Progenitor cell of endocrine pancreas (in vitro differentiated cells): ENCODE measurements at places on chromosomes 7 and 10. TPM values are rescaled to one million over a fixed set of nuclear protein-coding genes. Genes with fewer than 3 reads are reported as not detected.

GRCh38 chr7:34453150-34453549 lies 204.9 kb upstream of the NPSR1 start:
- H3K27ac ChIP-seq, result no peak overlapping the region
- no peak for DNase-seq
- peaks cover 3% of the 10 kb centered on the region for H3K4me1 ChIP-seq
- no peaks in the 10 kb centered on the region for H3K27me3 ChIP-seq
- no peak overlapping the region for H3K4me3 ChIP-seq

- no peak overlapping the region for H3K27ac ChIP-seq
- no peak for DNase-seq
- peaks cover 12% of the 10 kb centered on the region for H3K4me1 ChIP-seq
- no peaks in the 10 kb centered on the region for H3K36me3 ChIP-seq
- H3K27me3 ChIP-seq, result no peaks in the 10 kb centered on the region
These were observed 183.7 kb upstream of the CDK1 start for GRCh38 chr10:60594476-60595051.

GRCh38 chr7:70701477-70701876 lies 430.5 kb upstream of the GALNT17 start:
- H3K27me3 ChIP-seq, result peaks cover 45% of the 10 kb centered on the region
- H3K27ac ChIP-seq, result no peak overlapping the region
- no peak overlapping the region for H3K4me3 ChIP-seq
- peaks cover 19% of the 10 kb centered on the region for H3K36me3 ChIP-seq

IDI1 gene
- total RNA-seq, result 46.3 and 51.4 TPM in 2 replicates

- no peak overlapping the region for H3K27ac ChIP-seq
- H3K4me1 ChIP-seq, result peaks cover 3% of the 10 kb centered on the region
These were observed 26.8 kb downstream of the CYP2W1 start for GRCh38 chr7:1009747-1010146.

DNA sequence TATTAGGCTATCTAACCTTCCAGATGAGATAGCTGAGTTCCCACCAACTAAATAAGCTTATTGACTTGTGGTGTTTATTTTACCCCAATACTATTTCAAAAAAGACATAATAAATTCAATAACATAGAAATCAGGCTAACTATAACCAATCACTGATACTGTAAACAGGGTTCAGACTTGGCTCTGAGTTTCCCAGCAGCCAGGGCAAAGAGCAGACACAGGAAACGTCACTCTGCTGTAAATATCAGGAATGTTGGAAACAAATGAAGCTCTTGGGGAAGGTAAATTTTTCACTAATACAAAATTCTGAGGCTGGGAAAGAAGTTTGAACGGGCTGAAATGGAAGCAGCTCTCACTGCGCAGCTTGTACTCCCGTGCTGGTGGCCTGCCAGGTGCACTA lies 114.6 kb downstream of the GALNT11 start:
- H3K4me3 ChIP-seq, result no peak overlapping the region
- no peak for DNase-seq
- H3K27ac ChIP-seq, result peak overlapping the region; percentile 62
- peaks cover 20% of the 10 kb centered on the region for H3K36me3 ChIP-seq
- H3K27me3 ChIP-seq, result no peaks in the 10 kb centered on the region

AGAP9 gene
- total RNA-seq, result 20.3 and 21.7 TPM in 2 replicates

DNA sequence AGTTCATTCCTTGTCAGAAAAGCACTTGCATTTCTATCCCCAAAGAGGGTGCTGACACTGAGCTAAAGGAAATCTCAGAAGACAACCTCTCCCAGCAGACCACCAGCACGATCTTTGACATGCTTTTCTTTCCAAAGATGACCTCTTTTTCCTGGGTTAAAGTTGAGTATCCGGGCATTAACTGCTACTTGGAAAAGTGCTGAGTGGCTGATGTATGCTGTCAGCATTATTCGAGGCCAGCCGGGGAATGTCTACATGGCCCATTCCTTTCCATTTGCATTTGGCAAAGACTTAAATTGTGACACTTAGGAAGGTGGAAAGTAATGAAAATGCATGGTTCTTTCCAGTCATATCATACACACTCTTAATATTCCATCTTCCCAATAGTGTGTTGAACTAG lies 90.6 kb upstream of the SKAP2 start:
- DNase-seq, result no peak
- H3K4me1 ChIP-seq, result no peaks in the 10 kb centered on the region
- no peaks in the 10 kb centered on the region for H3K27me3 ChIP-seq
- H3K27ac ChIP-seq, result no peak overlapping the region

DNA sequence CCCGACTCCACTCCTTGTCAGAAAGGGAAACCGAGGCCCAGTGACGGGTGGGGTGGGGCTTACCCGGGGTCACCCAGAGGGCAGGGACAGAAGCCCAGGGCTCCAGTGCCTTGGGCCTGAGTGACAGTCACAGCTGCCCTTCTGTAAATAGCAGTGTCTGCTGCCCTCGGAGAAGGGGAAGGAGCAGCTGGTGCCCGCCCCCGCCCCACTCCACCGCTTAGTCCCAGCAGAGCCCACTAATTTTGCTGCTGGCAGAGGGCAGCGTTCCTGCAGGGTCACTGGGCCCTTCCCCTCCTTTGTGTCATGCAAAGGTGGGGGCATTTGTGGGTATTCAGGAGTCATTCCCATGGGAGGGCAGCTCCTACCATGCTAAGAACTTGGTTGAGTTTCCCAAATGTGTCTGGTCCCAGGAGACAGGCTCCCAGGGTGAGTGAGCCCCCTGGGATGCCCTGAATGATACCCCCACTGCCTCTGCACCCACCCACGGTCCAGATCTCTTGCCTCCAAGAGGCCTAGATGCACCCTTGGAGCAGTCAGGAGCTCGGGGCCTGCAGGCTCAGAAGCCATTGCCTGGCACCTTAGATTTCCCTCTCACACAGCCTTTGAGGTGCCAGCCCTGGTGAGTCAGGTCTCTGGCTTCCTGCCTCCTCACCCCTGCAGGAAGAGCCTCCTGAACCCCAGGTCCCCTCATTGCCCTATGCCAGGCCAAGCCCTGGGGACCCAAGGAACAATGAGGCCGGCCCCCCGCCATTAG lies 17.2 kb downstream of the SH2B2 start:
- H3K27ac ChIP-seq, result no peak overlapping the region
- H3K4me3 ChIP-seq, result no peak overlapping the region
- H3K4me1 ChIP-seq, result peaks cover 3% of the 10 kb centered on the region
- peaks cover 3% of the 10 kb centered on the region for H3K36me3 ChIP-seq
- H3K27me3 ChIP-seq, result no peaks in the 10 kb centered on the region

GRCh38 chr10:86651631-86652331 lies 2.6 kb upstream of the OPN4 start:
- no peak overlapping the region for H3K4me3 ChIP-seq
- H3K27me3 ChIP-seq, result peaks cover 7% of the 10 kb centered on the region
- peaks cover 6% of the 10 kb centered on the region for H3K4me1 ChIP-seq
- no peak overlapping the region for H3K27ac ChIP-seq
- H3K36me3 ChIP-seq, result no peaks in the 10 kb centered on the region

DNA sequence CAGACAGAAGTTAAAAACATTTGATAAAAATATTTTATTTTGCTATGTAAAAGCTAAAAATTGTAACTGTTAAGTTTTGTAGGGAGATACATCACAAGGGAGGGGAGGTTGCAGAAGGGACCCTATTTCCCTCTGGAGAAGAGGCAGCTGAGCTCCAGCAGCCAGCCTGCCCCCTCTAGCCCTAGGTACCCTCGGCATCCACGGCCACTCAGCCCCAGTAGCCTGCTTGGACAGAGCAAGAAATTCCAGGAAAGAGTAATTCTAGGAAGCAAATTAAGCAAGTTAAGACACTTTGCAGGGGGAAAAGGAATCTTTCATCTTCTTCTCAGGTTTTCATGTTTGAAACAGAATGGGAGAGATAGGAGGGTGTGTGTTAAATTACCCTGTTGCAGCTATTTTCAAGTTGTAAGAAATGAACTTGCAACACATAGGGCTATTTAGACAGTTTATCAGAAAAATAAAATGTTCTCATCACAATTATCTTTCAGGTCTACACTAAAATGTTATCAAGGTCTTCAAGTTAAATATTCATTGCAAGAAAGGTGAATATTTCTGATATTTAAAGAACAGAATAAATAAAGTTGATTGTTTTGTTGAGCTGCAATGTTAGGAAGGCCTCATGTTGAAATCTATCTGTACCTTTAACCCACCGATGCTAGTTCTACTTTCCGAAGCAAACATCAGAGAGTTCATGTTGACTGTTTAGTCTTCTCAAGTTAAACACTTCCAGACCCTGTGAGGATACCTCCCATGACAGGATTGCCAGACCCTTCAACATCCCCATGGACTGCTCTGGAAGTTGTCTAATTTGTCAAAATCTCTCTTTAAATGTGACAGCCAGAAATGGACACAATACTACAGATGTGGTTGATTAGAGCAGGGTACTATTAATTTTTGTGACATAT lies 5.5 kb downstream of the SGCE start:
- no peak for DNase-seq
- no peaks in the 10 kb centered on the region for H3K36me3 ChIP-seq
- peak overlapping the region; percentile 84 for H3K27ac ChIP-seq
- H3K4me1 ChIP-seq, result peaks cover 11% of the 10 kb centered on the region

C10orf88 gene
- 13.5 and 14.7 TPM in 2 replicates for total RNA-seq

PPP1R3C gene
- total RNA-seq, result 29.5 and 30.0 TPM in 2 replicates

GRCh38 chr7:30851651-30852307 lies 59.9 kb upstream of the AQP1 start:
- H3K27ac ChIP-seq, result no peak overlapping the region
- no peak overlapping the region for H3K4me3 ChIP-seq
- H3K36me3 ChIP-seq, result no peaks in the 10 kb centered on the region
- no peaks in the 10 kb centered on the region for H3K4me1 ChIP-seq
- no peaks in the 10 kb centered on the region for H3K27me3 ChIP-seq

TYW1B gene
- total RNA-seq, result 4.2 and 5.7 TPM in 2 replicates

GRCh38 chr7:27605283-27605682 lies 57.4 kb downstream of the HIBADH start:
- H3K4me3 ChIP-seq, result no peak overlapping the region

- no peak for DNase-seq
- no peak overlapping the region for H3K27ac ChIP-seq
- H3K4me1 ChIP-seq, result no peaks in the 10 kb centered on the region
- no peaks in the 10 kb centered on the region for H3K27me3 ChIP-seq
- no peak overlapping the region for H3K4me3 ChIP-seq
These were observed 593.8 kb upstream of the ANKRD30A start for GRCh38 chr10:36531621-36532020.

KDM7A gene
- total RNA-seq, result 11.3 and 13.8 TPM in 2 replicates

OPN1SW gene
- total RNA-seq, result not detected in 2 replicates

DNA sequence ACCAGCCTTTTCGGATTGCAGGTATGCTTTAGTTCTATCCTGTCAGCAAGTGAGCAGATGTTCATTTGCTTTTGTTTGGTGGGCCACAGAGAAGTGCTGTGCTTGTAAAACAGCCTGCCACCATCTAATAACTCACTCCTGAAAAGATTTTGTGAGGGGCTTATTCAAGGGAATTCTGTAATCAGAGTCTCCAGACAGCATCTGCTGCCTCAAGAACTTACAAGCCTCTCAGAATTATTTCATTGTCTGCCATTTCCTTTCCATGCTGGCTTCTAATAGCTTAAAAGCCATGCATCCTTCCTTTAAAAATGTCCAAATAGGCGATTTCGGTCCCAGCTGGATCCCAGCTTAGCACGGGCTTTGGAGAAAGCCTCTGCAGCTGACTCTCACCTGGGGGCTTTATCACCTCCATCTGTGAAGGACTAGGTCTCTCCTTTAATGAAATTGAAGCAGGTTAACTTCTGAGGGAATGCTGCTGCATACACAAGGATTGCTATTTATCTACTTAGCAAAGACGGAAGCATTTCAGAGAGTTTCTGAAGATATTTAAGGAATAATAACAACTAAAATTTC lies 48.0 kb downstream of the MALRD1 start:
- no peak overlapping the region for H3K27ac ChIP-seq
- no peaks in the 10 kb centered on the region for H3K36me3 ChIP-seq
- no peak overlapping the region for H3K4me3 ChIP-seq
- no peaks in the 10 kb centered on the region for H3K4me1 ChIP-seq

- DNase-seq, result peak; percentile 71
- H3K27ac ChIP-seq, result peak overlapping the region; percentile 100
- peaks cover 18% of the 10 kb centered on the region for H3K4me1 ChIP-seq
- H3K4me3 ChIP-seq, result peak overlapping the region; percentile 87
- H3K36me3 ChIP-seq, result peaks cover 12% of the 10 kb centered on the region
These were observed 364 bp downstream of the ZNF518A start for GRCh38 chr10:96130326-96130995.

DNA sequence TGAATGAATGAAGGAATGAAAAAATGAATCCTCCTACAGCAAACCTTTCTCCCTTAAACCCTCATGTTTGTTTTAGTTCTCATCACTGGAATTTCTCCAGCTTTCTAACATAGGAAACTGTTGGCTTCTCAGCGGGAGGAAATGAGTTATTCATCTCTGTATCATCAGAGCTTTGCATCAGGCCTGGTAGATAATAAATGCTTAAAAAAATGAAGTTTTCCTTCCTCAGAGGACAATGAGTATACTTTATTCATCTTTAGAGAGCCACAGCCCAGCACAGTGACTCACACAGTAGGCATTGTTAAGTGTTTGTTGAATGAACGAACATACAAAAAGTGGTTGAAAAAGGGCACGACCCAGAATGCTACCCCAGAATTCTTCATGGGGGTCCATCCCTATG lies 62.6 kb downstream of the COL13A1 start:
- H3K27me3 ChIP-seq, result peaks cover 33% of the 10 kb centered on the region
- DNase-seq, result no peak
- H3K4me1 ChIP-seq, result peaks cover 13% of the 10 kb centered on the region
- no peaks in the 10 kb centered on the region for H3K36me3 ChIP-seq

GRCh38 chr7:37174460-37174859 lies 274.2 kb downstream of the ELMO1 start:
- no peak for DNase-seq
- peaks cover 9% of the 10 kb centered on the region for H3K4me1 ChIP-seq
- H3K27me3 ChIP-seq, result no peaks in the 10 kb centered on the region
- H3K36me3 ChIP-seq, result peaks cover 34% of the 10 kb centered on the region
- H3K27ac ChIP-seq, result no peak overlapping the region

LRRC18 gene
- not detected in 2 replicates for total RNA-seq

GRCh38 chr7:159035571-159036073 lies 109.0 kb downstream of the VIPR2 start:
- peaks cover 12% of the 10 kb centered on the region for H3K4me1 ChIP-seq
- no peaks in the 10 kb centered on the region for H3K36me3 ChIP-seq
- H3K27me3 ChIP-seq, result peaks cover 7% of the 10 kb centered on the region
- H3K27ac ChIP-seq, result no peak overlapping the region

DNA sequence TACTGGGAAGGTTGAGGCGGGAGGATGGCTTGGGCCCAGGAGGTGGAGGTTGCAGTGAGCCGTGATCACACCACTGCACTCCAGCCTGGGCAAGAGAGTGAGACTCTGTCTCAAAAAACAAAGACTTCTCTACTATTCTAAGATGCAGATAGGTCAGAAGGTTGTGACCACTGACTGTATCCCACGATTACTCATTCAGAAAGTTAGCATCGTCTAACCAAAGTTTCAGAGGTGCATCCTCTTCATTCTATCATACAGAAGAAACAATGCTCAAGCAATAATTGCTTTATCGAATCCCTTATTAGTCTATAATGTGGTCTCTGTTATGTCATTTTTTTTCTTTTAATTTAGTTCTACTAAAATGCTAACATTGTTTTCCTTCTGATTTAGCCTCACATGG lies 348.7 kb upstream of the LRGUK start:
- H3K27me3 ChIP-seq, result no peaks in the 10 kb centered on the region
- DNase-seq, result no peak
- peaks cover 14% of the 10 kb centered on the region for H3K36me3 ChIP-seq
- no peak overlapping the region for H3K27ac ChIP-seq
- peaks cover 1% of the 10 kb centered on the region for H3K4me1 ChIP-seq
- no peak overlapping the region for H3K4me3 ChIP-seq

GRCh38 chr7:75771224-75771623 lies 787 bp downstream of the CCL26 start:
- H3K36me3 ChIP-seq, result no peaks in the 10 kb centered on the region
- H3K4me3 ChIP-seq, result no peak overlapping the region
- H3K27me3 ChIP-seq, result no peaks in the 10 kb centered on the region
- H3K4me1 ChIP-seq, result no peaks in the 10 kb centered on the region
- H3K27ac ChIP-seq, result no peak overlapping the region
- no peak for DNase-seq

GRCh38 chr10:25261558-25261957 lies 86.8 kb downstream of the GPR158 start:
- H3K27ac ChIP-seq, result no peak overlapping the region
- H3K36me3 ChIP-seq, result no peaks in the 10 kb centered on the region
- no peak for DNase-seq

SP8 gene
- total RNA-seq, result 1.1 and 2.1 TPM in 2 replicates

KCNIP2 gene
- 4.4 and 5.5 TPM in 2 replicates for total RNA-seq
